ENCODE measurements at places on chromosomes 5 and 9.

DNA sequence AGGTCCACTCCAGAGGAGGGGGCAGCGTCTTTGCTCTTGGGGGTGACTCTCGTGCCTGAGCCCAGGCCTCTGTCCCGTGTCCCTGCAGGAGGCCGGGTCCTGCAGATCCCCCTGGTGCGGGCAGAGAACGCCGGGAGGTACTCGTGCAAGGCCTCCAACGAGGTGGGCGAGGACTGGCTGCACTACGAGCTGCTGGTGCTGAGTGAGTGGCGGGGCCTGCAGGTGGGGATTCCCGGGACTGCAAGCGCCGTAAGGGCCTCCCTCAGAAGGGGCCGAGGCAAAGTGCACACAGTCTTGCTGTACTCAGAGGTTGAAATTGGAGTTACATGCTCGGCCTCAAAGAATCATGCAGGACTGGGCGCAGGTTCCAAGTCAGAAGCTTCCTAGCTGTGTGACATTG, 62.7 kb upstream of the ASS1 start:
- DNase-seq = no peak

- DNase-seq = no peak
These were observed 145.5 kb upstream of the SLC24A2 start for GRCh38 chr9:19934301-19934871.

DNA sequence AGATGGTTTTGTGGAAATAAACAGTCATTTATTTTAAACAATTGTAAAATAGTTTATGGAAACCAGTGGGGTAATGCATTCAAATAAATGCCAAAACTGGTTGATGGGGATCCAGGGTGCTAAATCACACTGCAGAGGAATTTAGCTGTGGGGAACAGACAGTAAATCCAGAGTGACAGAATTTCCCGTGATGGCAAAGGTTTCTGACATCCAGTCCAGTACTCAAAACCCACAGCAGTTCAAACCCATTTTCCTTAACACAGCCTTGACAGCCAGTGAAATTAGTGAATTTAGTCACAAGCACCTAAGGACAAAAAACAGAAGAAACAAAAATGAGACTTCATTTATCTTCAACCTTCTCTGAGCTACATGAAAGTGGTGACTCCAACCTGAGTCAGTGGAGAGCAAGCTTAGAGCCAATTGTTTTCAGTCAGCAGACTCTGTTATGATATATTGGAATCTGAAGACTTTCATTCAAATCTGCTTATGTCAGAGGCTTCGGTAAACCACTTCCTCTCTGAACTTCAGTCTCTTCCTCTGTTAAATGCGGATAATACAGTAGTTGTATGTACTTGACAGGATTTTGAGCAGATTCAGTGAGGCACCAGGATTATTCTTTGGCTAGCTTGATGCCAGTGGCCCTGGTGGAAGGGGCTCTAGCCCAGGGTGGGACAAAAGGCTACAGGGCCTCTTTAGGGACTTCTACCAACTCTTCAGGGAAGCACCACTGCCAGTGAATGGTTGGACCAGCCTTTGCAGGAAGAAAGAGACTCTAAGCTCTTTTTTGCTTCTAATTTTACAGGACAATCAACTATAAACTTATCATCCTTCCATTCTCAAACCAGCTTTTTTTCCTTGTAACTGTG, 185.3 kb downstream of the MAPKAP1 start:
- DNase-seq = peak; percentile 59

- DNase-seq = no peak
These were observed 66.4 kb downstream of the OTULIN start for GRCh38 chr5:14730881-14731280.

GRCh38 chr9:129962889-129963703, 79.9 kb downstream of the FNBP1 start:
- peak; percentile 81 for DNase-seq

GRCh38 chr5:136992796-136993489, 506.2 kb downstream of the SPOCK1 start:
- DNase-seq = no peak

DNA sequence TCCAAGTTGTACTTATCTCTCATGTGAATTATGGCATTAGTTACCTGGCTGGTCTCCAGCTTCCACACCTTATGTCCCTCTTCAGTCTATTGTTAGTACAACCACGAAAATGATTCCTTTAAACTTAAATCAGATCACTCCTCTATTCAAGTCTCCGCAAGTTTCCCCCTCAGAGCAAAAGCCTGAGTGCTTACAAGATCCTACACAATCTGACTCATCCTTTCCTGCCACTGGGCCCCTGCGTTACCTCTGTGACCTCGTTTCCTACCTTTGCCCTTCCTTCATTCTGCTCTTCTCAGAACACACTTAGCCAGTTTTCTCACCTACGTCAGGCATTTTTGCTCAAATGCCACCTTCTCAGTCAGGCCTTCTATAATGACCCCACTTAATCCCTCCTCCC, 45.1 kb upstream of the GLIS3 start:
- DNase-seq = no peak

DNA sequence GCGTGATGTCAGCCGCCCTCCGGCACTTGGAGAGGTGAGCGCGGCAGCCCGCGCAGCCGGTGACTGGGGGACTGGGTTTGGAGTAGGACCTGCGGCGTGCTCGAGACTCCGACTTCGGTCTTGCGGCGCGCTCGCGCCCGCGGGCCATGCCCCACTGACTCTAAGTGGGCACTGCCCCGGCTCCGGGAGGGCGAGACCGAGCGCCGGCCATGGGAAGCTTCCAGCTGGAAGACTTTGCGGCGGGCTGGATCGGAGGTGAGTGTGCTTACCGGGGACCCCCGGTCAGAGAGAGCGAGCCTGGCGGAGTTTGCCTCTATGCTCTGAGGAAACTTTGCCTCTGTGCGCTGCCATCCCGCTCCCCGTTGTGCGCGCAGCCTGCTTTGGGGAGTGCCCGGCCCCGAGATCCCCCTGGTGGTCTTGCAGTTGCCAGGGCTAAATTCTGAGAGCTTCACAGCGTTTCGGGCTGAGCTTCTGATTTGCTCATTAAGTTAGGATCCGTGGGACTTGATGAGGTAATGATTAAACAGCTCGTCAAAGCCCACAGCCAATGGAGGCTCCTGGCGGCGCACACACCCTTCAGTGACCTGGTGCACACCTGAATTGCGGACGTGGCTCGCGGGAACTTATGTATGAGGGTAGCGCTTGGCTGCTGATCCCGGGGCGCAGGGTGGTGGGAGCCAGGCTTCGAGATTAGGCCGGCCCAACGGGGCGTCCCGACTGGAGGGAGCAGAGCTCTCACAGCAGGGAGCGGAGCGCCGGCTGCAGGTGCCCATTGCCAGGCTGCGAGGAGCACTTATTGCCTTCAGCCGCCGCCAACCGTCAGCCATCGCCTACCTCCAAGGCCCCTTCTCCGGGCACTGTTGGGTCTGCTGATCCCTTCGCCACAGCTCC, at the start of gene SLC25A48:
Gene SLC25A48, plus strand, starts transcription at position 25 of the 891 bp plus-strand sequence. Its CDS starts 185 bp downstream, at position 210.
- DNase-seq = peak; percentile 59

- no peak for DNase-seq
These were observed 30.0 kb upstream of the PPP1R2B start for GRCh38 chr5:156819967-156820581.

DNA sequence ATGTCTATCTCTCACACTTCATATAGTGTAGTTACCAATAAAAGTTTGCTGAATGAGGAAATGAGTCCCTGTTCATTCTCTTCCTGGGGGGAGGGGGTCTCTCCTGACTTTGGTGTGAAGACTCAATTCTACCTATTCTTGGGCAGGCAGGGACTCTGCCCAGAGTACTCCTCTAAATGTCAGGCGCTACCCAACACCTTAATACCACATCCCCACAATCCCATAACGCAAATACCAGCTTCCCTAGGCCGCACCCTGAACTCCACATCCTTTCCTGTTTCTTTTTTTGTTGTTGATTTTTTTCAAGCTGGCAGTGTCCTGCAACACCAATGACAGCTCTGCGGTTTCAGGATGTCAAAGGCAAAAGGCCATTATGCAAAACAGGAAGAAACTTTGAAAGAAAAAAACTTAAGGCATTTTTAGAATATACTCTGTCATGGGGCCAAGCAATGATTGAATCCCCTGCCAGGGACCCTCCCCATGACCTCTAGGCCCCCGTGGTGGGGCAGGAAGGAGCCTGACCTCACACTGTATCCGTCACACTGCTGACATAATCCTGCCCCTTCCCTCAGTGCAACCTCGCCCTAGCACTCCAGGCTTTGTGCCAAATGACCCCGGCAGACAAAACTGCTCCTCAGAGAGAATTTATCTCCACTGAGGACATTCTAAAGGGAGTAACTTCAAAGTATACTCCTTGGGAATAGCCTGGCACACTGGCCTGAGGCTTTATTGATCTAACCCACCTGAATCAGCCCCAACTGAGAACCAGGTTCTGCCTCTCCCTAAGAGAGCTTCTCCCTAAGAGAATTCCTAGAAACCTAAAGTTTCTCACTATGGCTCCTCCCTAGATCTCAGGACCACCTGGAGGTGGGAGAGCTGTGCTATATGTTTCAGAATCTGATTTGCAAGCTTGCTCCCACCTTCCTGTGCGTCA, 8.0 kb downstream of the B4GALT1 start:
- peak; percentile 95 for DNase-seq

DNA sequence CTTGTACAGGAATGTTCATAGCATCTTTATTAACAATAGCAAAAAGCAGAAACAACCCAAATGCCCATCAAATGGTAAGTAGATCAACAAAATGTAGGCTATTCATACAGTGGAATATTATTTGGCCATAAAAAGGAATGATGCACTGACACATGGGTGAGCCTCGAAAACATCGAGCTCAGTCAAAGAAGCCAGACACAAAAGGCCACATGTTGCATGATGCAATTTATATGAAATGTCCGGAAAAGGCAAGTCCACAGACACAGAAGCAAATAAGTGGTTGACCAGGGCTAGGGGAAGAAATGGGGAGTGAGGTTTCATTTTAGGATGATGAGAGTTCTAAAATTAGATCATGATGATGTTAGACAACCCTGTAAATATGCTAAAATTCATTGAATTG, 16.5 kb upstream of the SLC2A8 start:
- no peak for DNase-seq

- no peak for DNase-seq
These were observed 68.1 kb upstream of the ERCC6L2 start for GRCh38 chr9:95807326-95807947.

DNA sequence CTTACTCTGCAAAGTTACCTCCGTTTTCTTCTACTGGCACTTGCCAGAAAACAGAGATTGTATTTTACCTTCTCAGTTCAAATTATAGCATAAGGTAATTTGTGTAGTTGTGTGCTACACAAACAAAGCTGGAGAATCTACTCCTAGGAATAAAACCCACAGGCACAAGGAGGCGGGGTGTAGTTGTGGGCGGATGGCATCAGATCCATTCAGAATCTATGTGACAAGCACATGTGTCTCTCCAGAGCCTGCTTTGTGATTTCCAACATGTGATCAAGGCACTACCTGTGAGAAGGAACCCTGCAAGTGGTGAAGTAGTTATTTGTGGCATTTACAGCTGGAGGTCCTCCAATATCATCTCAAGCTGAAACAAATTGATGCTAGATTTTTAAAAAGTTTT, 39.0 kb downstream of the GAS1 start:
- DNase-seq = no peak

GRCh38 chr9:34809504-34810186, 99.7 kb upstream of the CCL21 start:
- DNase-seq = peak; percentile 61

DNA sequence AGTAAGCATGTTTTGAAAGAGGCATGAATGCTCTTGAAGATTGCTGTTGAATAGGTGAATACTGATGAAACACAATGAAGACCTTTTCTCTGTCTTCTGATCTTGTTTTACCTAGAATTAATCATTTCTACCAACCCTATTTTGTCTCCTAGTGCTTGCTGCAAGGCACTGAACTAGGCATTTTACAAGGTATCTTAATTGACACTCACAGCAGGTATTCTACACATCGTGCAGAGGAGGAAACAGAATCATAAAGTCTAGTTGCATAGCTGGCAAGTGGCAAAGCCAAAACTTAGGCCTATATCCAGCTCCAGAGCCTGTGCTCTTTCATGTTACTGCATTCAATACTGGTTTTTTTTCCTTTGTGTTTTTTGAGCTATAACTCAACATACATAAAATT, 50.7 kb downstream of the CTNNA1 start:
- no peak for DNase-seq

DNA sequence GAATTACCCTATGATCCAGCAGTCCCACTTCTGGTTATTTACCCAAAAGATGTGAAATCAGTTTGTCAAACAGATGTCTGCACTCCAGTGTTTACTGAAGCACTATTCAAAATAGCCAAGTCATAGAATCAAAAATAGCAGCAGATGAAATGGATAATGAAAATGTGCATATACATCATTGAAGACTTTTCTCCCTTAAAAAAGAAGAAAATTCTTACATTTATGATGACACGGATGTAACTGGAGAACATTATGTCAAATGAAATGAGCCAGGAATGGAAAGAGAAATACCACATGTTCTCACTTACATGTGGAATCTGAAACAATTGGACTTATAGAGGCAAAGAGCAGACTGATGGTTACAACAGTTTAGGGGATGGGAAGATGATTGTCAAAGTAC, 21.5 kb upstream of the PLEKHG4B start:
- no peak for DNase-seq

- peak; percentile 45 for DNase-seq
These were observed 21.9 kb upstream of the VDAC1 start for GRCh38 chr5:134026521-134027287.

DNA sequence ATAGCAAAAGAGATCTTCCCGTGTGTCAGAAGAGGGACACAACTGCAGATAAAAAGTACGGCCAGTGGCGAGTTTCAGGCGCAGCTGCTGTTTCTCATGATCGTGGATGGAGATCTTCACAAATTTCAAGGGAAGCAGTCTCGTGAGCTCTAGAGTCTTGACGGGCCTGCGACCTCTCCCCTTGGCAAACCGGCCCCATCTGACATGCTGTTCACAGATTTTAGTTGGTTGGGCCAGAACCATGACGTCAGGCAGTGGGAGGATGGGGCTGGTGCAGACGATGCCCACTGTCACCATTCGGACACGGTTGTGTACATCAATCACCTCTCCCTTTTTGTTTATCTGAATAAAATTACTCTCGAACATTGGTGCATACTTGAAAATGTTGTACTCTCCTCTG, 396 bp downstream of the GARIN3 start:
- no peak for DNase-seq

DNA sequence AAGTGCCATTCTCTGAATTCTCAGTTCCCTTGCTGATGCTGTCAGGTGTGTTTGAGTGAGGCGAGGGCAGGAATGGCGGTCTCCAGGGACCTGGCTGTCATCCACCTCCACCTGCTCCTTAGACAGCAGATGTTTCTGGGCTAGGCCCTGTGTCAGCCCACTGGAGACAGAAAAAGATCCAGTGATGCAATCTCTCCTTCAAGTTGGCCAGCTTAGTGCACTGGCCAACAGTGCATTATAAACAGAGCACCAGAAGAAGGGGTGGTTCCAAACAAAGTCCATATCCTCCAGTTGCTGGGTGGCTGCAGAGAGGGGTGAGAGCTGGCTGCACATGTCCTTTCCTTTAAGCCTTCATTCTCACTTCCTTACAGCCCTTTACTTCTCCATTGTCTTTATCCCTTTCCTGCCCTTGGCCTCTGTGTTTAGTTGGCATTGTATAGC, 26.5 kb downstream of the NANS start:
- DNase-seq = peak; percentile 64

GRCh38 chr5:154513669-154514084, 35.6 kb upstream of the HAND1 start:
- no peak for DNase-seq

All from suppressor macrophage (primary cell).